ENCODE measurements at places on chromosomes 7 and 10.

DNA sequence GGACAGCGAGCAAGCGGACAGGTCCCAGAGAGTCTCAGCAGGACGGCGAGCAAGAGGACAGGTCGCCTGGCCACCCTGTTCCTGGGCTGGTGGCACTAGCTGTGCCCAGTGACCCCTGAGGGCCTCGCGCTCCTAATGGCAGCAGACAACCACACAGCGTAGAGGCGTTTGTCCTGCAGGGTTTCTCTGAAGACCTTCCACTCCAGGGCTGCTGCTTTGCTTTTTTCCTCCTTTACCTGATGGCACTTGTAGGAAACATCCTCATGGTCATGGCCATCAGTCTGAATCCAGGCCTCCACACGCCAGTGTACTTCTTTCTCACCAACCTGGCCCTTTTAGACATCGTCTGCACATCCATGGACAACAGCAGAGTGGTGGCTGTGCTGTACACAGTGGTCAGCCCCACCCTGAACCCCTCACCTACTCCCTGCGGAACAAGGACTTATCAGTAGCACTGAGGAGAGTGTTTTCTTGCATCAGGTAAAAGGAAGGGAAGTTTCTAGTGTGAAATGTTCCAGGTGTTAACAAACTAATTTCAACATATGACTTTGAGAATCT lies 27.4 kb downstream of the SCART1 start:
- DNase-seq, result no peak

DNA sequence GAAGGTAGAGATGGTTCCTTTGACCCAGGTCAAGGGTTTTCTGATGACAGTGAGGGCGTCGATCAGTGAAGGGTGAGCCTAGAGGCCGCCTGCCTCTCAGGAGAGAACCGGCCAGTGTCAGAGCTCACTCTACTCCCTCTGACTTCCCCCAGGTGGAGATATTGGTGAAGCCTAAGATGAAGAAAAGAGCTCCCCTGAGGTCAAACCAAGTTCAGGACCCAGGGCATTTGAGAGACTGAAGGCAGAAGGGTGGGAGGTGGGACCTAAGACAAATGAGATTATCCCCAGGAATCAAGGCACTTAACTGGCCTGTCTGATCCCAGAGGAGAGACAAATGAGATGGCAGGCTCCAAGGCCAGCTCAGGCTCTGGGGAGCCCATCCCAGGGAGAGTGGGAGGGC lies 104.7 kb downstream of the CDH23 start:
- no peak for DNase-seq

DNA sequence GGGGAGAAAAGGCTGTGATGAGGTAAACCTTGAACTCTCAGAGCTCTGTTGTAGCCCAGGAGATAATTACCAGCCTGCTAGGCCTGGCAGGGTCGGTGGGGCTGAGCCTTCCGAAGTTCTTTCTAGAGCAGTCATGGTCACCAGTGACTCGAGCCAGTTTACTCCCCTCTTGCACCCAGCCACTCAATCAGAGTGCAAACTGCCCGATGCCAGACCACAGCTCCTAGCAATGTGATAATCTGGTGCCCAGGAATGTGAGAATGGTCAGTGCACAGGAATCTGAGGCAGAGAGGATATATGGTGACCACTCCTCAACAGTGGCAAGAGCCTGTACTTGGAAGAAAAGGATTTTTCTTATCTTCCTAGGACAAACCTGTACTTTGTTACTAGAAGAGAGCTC lies 46.4 kb upstream of the KMT2E start:
- no peak for DNase-seq

DNA sequence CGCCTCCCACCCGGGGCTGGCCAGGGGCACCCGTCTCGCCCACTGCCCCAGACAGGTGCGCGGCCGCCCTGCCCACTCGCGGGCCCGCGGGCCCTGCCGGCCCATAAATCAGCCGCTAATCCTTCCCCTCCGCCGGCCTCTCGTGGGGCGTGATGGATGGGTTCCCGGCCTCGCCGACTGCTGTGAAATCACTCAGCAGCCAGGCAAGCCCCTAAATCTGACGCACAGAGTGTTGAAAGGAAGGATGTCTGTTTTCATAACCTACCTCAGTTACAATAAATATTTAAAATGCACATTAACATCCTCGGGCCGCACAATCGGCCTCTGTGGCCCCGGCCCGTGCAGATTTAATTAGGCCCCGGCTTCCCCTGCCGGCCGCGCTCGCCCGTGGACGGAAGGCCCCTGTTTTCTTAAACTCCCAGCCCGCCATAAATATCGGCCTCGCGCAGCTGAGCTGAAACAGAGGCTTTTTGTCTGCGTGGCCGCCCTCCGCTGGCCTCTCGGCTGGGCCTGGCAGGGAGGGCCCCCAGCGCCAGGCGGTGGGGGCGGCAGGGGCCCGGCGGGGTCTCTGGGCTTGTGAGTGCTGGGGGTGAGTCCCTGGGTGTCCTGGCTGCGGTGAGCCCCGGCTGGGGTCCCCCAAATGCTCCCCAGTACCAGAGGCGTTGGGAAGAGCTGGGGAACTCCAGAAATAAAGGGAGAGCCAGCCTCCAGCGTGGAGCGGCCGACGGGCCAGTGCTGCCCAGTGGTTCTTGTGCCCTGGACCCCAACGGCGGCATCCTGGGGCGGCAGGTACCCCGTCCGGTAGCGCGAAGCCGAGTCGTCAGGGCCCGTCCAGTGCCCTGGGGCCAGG lies 90.7 kb downstream of the UNCX start:
- DNase-seq, result no peak

- no peak for DNase-seq
Observed at GRCh38 chr10:96688789-96689188, 31.5 kb downstream of the PIK3AP1 start.

DNA sequence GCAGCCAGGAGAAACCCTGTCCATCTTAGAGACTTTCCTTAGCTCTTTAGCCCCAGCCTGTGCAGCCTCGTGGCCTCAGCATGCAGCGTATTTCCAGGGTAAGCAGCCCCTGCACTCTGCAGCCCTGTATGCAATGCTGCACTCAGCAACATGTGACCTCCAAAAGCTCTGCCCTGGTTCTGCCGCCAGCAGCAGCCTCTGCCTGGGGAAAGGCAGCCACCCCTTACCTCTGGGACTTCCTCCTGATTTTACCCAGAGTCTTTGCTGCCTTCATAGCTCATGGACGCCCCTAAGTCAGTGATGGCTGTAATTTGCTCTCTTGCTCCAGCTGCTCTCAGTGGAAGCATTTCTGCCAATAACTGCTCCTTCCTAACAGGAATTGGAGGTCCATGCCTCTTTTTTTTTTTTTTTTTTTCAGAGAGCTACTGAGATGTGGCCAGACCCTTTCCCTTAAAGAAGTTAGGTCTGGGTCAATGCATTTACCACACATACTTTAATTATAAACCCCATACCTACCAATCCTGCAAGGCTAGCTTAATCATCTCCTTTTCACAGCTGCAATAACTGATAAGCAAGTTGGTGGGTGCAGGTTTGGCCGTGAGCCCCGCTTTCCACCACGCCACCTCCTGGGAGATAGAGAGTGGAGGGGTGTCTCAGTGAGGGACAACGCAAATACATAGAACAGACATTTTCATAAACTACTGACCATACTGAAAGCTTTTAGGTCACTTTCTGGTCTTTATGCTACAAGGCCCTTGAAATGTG lies 71.7 kb downstream of the RAMP3 start:
- no peak for DNase-seq

DNA sequence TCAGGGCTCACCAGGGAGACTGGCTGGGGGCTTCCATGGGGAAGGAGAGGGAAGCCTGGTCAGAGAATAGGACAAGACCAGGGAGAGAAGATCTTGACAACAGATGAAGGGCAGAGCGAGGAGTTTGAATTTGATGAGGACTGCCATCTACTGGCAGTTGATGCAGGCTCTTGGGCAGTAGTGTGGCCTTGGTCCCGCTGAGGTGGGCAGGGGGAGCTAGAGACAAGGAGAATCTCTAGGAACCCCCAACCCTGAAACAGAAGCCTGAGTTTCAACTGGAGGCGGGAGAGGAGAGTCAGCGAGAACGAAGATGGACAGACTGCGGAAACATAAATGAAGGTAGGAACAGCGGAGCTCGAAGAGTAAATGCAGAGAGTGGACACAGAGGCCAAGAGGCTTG lies 81.0 kb downstream of the PPP1R3C start:
- peak; percentile 75 for DNase-seq

DNA sequence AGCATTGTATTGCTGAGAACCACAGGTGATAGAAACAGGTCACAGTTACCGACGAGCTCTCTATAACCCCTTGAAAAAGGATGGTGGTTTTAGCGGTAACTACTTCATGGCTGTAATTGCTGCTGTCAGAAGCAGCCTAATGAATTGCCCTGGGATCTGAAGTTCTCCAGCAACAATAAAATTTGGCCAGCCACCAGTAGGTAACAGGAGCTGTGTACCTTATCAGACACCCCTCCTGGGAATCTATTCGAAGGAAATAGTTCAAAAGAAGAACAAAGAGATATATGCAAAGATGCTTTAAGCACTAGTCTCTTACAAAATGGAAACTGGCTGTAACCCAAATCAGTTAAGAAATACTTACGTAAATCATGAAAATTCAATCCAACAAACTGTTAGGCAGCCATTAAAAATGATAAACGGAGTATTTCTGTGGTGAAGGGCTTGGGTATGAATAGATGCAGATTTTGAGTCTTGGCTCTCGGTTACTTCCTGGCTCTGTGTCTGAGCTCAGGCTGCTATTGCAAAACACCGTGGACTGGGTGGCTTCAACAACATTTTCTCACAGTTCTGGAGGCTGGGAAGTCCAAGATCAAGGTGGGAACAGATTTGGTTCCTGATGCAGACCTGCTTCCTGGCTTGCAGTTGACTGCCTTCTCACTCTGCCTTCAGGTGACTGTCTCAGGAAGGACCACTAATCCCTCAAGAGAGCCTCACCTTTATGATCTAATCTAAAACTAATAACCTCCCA lies 1.6 kb downstream of the MSRB2 start:
- peak; percentile 65 for DNase-seq

DNA sequence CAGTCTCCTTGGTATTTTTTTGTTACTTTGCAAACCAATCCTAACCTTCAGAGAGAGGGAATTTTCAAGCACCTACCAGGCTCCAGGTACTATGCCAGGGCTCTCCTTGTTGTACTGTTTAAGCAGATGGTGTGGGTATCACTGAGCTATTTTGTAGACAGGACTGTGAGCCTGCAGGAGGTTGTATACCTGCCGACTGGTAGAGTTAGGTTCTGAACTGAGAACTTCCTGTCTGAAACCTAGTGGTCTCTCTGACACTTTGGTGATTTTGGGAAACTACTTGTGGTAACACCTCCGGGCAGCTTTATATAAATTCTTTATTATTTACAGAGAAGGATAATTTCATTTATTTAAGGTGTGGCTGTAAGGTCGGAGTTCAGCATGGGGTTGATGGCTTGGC lies 4.6 kb downstream of the ZNF853 start:
- no peak for DNase-seq

GRCh38 chr10:84698989-84699388 lies 370.6 kb downstream of the CCSER2 start:
- DNase-seq, result no peak

DNA sequence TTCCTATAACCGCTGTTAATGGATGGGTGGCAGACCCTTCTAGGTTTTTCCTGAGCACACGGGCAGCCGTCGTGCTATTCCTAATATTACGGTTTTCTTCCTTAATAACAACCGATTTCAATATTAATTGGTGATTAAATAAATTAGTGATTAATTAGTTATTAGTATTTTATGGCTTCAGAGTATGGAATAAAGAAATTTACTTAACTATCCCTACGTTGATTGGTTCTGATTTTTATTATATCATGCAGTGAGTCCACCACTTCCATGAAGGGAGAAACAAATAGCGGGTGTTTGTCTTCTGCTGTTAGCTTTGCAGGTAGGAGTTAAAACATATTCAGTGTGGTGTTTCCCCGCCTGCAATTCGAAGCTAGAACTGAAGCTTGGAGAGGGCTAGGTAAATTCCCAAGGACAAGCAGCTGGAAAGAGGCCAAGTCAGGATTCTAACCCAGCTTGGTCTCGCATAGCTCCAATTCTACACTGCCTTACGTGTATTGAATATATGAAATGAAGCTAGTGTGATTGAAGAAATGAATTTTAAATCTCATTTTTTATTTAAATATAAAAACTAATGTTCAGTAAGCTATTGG lies 928 bp upstream of the CSTF2T start:
- DNase-seq, result no peak

- no peak for DNase-seq
Observed at GRCh38 chr10:44053391-44053790, 331.5 kb downstream of the CXCL12 start.

DNA sequence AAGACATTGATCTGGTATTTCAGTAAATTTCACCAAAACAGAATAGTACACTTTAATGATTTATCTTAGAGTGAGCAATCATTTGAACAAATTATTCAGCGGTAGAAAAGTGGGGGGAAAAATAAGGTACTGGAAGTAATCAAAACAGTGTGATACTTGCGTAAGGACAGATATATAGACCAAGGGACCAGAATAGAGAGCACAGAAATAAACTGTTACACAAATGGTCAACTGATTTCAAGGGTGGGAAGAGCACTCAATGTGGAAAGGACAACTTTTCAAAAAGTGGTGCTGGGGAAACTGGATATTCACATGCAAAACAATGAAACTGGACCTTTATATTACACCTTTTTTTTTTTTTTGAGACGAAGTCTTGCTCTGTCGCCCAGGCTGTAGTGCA lies 119.9 kb downstream of the NRBF2 start:
- no peak for DNase-seq

- DNase-seq, result no peak
Observed at GRCh38 chr7:94031865-94032264, 27.7 kb upstream of the BET1 start.

GRCh38 chr10:126609566-126609965 lies 60.9 kb downstream of the C10orf90 start:
- no peak for DNase-seq

DNA sequence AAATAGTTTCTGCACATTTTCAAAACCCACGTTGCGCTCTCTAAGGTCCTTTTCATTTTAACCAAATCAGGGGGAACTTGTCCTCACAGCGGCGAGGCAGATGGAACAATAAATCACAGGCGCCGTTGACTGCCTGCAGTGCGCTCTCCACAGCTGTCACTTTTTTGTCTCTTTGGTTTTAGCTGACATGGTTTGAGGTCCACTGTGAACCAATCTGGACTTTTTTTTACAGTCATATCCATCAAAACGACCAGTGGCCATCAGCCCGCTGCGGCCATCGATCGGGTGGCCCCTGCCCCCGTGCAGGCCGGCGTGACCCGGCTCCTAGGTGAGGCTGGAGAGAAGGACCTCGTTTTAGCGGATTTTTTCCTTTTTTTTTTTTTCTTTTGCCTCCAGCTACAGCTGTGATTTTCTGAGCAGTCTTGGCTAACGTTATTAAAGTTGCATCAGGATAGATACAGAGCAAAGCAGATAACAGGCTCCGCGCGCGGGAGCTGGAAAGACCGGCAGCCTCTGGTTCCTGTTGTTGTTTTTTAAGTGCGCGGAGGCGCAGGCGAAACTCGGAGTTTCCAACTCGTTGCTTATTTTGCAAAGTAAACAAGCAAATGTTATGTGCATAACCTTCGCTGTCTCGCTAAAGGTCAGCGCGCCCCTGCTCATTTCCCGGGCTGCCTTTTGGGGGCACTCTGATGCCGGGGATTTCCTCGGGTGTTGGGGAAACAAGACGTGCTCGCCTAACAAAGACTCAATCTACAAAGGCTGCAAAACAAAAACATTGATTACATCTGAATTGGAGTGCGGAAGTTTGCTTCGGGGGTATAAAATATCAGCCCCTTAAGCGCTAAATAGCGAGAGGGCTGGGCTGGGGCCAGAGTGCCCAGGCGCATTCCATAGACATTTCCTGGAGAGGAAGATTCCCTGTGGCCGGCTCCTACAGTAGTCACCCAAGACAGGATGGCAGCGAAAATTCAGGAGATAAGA lies 414.8 kb upstream of the MKI67 start:
- DNase-seq, result no peak
